ENCODE measurements at places on chromosomes 16 and 17. TPM values are rescaled to one million over a fixed set of nuclear protein-coding genes. Genes with fewer than 3 reads are reported as not detected.

NPIPA7 gene
- total RNA-seq: 1.7 TPM

ELOB gene
- total RNA-seq: 236 TPM

G6PC1 gene
- total RNA-seq: not detected

USP43 gene
- total RNA-seq: 4.5 TPM

MIS12 gene
- total RNA-seq: 29.9 TPM

GRCh38 chr17:29042026-29042678, 789 bp upstream of the PIPOX start:
- no peak for DNase-seq

- no peak for DNase-seq
These were observed 2.3 kb upstream of the MT1M start for GRCh38 chr16:56630134-56630533.

GRCh38 chr17:12114686-12115418, 94.2 kb downstream of the MAP2K4 start:
- no peak for DNase-seq

DNA sequence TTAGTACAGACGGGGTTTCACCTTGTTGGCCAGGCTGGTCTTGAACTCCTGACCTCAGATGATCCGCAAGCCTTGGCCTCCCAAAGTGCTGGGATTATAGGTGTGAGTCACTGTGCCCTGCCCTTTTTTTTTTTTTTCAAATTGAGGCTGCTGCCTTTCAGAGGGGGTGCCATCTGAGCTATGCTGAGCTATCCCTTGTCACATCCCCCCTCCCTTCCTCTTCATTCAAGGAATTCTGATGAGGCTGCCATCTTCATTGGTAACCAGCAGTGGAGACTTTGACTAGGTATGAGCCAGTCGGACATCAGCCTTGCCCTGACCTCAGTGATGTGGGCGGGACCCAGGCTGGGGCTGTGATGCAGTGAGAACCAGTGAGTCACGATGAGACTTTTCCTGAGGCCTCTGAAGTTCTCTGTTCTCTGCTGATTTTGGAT, 24.4 kb upstream of the GPT2 start:
- no peak for DNase-seq

GRCh38 chr16:30668393-30668792, 10.2 kb downstream of the FBRS start:
- peak; percentile 44 for DNase-seq

DNA sequence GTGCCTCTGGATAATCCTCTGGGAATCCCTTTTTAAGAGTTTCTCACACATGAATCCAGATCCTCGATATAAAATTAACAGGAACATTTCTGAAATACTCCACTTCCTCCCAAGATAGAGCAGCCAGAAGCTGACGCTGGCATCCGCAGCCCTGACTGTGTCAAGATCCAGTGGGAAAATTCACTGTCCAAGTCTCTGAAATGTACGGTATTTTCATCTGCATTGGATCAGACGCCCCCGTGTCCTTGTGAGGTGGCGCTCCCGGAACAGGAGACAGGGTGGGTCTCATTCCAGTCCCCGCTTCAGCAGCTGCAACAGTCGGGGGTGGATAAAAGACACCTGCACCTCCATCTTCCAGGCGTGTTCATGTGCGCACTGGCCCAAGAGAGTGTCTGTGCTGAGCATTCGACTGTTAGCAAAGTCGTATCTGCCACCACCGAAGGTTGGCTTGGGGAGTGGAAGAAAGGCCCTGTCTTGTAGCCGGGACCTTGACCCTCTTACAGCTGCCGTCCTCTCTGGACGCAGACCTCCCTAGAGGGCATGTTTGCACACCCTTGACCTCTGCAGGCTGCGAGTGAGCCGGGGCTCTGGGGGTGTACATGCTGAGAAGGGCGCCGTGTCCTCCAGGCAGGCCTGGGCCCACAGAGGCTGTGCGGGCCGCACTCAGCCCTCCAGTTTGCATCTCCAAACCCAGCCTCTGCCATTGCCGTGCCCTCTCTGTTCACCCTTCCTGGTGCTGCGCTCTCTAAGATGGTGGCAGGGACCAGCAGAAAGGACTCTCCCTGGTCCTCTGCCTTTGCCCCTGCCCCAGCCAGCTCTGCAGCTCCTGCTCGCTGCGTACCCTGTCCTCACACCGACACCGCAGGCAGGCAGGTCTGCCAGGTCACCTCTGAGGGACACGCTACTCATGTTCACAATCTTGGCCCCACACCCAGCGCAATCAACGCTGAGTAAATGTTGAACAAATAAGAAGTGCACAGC, 72.0 kb upstream of the CHMP6 start:
- DNase-seq: no peak
